Ureter (tissue), 1 donor: ENCODE measurements at places on chromosomes 11 and 22. TPM values are rescaled to one million over a fixed set of nuclear protein-coding genes. Genes with fewer than 3 reads are reported as not detected.
A peak's percentile ranks its signal among the peaks of the same experiment; 100 is the strongest.

OR5T1 gene
- total RNA-seq = not detected

GRCh38 chr22:37260901-37261336, 16.9 kb upstream of the RAC2 start:
- DNase-seq = no peak

KDM4D gene
- total RNA-seq = 1.2 TPM

DNA sequence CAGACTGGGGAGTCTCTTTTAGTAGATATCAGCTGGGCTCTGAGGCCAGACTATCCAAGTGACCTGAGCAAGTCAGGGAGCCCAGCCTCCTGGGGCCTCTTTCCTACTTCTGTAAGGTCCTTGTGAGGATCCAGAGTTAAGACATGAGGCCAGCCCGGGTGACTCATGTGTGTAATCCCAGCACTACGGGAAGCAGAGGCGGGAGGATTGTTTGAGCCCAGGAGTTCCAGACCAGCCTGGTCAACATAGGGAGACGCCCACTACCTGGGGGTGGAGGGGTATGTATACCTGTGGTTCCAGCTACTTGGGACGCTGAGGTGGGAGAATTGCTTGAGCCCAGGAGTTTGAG, 36.9 kb upstream of the POLA2 start:
- DNase-seq = peak; percentile 70

GRCh38 chr11:2565447-2566222, 120.8 kb downstream of the KCNQ1 start:
- no peak for DNase-seq

- no peak for DNase-seq
Observed at GRCh38 chr11:122104341-122104740, 11.7 kb downstream of the BLID start.

GRCh38 chr11:59172345-59173079, 580 bp downstream of the DTX4 start:
- peak; percentile 72 for DNase-seq

- DNase-seq = no peak
Observed at GRCh38 chr11:66133216-66133775, 63.2 kb downstream of the PACS1 start.

DNA sequence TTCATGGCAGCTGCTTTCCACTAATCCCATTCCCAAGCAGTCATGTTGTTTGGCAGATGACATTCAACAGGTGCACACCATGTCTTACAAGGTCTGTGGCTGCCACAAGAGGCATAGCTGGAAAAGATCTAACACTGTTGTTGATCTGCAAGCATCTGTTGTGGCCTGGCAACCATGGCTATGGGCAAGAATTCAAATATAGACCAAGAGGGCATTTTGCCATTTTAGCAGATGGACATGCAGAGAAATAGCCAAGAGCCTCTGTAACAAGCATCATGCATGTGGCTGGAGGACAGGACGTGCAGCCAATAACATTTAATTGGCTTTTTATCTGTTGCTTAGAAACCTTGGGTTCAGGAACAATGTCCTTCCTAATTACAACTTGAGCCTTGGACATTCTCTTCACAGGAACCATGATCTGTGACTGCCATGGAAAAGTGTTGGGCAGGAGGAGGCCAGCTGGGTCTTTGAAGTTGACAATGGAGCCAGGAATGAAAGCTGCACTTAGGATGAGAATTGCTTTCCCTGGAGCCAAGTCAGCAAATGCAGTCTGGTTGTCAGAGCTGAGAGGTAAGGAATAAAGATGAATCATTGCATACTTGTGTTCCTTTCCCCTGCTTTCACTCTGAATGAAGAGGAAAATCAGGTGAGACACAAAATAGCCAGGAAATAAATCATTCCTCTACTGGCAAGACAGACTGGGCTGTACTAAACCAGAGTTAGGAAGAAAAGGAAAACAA, 113.6 kb upstream of the ANO5 start:
- DNase-seq = no peak

DNA sequence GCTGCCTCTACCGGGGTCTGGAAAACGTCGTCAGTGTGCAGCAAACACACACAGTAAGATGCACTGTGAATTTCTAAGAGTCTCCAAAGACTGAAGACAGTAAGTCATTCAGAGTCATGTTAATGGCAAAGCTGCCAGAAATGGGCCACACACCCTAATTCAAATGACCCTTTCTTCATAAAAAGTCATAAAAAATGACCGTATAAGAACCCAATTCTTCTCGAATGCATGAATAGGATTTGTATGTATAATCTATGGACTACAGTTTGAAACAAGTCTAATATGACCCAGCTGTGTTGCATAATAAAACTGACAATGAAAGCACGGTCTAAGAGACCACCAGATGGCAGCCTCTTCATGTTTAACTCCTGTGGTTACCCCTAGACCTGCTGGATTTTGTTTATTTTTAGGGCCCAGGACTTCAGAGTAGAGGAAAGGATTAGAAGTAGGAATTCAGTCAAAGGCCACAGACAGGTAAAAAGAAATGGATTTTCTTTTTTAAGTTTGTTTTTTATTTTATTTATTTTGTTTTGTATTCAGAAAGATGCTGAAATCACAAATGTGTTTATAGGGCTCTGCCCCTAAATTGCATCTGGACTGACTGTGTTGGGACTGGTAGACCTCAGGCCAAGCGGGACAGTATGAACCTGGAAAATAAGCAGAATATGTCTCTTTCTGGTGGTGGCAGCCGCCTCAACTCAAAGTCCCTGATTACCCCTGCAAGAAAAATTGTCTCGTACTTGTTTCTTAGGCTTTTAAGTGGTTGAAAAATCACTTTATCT, 32.1 kb upstream of the SLC5A12 start:
- peak; percentile 44 for DNase-seq

- DNase-seq = no peak
Observed at GRCh38 chr11:3802011-3802790, 4.8 kb upstream of the NUP98 start.

RFPL2 gene
- total RNA-seq = not detected

DNA sequence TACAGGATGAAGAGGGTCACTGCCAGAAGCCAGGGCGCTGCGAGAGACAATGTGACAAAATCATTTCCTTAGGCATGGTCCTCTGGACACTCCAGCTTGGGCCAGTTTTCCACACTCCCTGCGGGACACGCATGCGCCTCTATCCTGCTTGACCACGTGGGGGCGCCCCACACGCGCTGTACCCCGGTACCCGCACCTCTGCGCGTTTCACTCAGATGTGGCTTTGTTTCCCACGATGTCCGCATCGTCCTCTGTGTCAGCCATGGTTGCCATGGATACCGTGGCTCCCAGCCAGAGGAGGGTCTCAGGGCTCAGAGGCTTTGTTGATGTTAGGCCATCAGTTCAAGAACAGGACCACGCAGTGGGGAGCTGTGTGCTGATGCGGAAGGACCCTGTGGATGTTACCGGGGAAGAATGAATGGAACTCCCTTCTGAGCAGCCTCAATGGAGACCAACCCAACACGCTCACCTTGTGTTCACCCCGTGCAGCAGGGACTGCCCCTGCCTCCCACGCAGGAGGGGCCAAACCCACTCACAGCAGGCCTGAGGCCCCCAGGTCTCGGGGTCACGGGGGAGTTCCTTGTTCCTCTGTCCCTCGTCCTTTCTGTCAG, 101.1 kb upstream of the SLC22A12 start:
- peak; percentile 53 for DNase-seq

- no peak for DNase-seq
Observed at GRCh38 chr22:44963832-44964721, 45.7 kb downstream of the PHF21B start.

PANX3 gene
- total RNA-seq = not detected

DNA sequence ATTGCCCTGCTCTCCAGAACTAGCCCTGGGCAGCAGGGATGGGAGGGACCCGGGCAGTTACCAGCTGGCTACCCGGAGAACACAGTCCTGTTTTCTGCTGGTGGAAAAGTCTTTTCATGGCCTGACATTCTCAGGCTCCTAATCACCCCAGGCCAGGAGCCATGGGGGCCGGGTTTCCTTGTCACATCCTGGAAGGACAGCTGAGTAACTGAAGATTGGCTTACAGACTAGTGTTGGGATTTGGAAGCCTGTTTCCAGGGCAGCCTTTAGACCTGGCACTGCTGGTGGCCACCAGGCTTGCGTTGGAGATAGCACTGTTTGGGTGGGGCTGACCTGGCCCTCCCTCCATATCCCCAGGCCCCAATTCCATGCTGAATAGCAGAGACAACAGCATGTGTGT, 349.0 kb downstream of the CTTN start:
- DNase-seq = no peak

- DNase-seq = peak; percentile 65
Observed at GRCh38 chr11:123560006-123560405, 94.4 kb downstream of the SCN3B start.

DNA sequence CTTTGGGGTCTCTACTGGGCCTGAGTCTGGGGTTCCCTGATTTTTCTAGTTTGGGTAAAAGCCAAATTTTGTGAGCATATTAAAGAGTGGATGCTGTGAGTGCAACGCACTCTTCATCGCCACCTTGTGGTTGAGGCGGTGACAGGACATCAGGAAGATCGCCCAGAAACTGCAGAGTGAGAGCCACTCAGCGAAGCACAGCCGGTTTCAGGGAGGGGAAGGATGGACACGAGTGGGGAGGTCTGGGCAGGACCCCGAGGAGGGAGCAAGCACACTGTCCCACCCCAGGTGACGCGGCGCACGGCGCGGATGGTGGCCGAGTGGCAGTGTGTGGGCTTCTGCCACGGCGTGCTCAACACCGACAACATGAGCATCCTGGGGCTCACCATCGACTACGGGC, 9.1 kb downstream of the SELENOO start:
- peak; percentile 55 for DNase-seq

- no peak for DNase-seq
Observed at GRCh38 chr11:79237703-79238102, 203.1 kb downstream of the TENM4 start.

DNA sequence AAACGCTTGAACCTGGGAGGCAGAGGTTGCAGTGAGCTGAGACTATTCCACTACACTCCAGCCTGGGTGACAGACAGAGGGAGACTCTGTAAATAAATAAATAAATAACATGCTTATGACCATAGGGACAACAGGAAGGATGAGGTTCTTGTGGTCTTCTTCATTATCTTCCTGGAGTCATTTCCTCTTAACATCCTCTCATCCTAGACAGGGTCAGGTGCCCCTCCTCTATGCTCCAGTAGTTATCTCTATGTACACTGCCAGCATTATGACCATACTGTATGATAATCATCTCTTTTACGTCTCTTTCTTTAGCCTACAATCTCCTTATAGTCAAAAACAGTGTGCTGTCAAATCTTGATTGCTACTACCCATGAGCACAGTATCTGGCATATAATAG, 17.7 kb downstream of the RAB30 start:
- no peak for DNase-seq

- DNase-seq = peak; percentile 80
Observed at GRCh38 chr11:2481253-2481652, 36.4 kb downstream of the KCNQ1 start.

HBB gene
- 144 TPM for total RNA-seq

- no peak for DNase-seq
Observed at GRCh38 chr11:17811352-17811751, 76.8 kb downstream of the KCNC1 start.

DNA sequence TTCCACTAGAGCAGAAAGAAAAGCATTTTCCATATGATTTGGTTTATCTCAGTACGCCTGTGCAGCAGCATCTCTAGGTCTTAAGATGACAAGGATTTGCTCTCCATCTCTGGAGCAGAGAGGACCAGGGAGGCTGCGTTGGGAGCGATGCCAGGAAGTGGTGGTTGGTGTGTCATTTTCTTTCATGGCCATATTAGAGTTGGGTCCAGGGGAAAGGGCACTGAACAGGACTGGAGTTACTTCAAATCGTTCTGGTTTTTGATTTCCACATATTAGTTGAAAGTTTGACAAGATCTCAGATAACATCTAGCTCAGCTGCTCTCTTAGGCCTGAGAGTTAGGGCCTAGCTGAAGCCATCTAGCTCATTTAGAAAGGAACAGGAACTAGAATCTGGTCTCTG, 157.7 kb downstream of the ADAMTS15 start:
- DNase-seq = no peak

DNA sequence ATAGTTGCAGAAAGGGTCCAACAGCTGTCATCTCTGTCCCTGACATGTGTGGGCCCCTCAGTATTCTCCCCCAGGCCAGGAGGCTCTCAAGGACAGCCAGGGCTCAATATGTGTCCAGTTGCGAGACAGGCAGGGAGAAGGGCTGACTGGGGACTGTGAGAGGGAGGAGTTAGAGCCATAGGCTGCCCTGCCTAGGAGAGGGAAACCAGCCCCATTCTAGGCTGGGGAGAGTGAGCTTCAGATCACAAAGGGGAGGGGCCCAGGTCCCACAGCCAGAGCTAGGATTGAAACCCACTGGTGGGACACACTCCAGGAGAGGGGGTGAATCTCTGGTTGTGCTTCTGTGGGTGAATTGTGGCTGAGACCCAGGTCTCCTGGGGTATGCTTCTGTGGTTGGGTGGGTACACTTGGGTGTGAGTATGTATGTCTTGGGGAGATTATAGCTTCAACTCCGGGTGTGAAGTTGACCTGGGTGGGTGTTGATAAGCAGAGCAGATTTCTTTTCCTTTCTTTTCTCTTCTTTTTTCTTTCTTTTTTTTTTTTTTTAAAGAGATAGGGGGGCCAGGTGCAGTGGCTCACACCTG, 2.1 kb upstream of the CARNS1 start:
- DNase-seq = no peak

LARGE1 gene
- 81.6 TPM for total RNA-seq

DNA sequence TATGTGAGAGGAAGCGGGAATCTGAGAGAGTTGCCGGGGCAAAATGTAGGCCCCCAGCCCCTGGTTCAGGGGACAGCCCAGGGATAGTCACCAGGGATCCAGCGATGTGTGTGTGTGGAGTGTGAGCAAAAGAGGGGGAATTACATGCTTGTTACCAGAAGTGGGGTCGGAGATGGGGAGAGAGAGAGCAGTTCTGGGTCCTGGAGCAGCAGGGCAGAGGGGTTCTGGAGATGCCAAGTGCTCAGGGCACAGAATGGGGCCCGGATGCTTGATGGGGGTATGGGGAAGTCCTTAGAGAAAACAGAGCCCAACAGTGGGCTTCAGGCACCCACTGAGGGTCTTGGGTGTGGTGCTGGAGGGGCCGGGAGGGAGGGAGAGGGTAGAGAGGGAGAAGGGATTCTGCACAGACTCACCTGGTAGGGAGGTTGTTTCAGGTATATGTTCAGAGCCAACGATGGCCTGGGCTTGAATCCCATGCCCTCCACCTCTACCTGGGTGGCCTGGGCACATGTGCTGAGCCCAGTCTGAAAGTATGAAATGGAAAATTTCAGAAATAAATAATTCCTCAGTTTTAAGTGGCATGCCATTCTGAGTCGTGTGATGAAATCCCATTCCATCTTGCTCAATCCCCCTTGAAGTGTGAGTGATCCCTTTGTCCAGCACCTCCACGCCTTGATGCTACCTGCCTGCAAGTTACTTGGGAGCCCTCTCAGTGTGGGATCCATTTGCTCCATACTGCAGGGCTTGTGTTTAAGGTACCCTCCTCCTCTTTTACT, 12.4 kb downstream of the SMIM38 start:
- DNase-seq = no peak

DNA sequence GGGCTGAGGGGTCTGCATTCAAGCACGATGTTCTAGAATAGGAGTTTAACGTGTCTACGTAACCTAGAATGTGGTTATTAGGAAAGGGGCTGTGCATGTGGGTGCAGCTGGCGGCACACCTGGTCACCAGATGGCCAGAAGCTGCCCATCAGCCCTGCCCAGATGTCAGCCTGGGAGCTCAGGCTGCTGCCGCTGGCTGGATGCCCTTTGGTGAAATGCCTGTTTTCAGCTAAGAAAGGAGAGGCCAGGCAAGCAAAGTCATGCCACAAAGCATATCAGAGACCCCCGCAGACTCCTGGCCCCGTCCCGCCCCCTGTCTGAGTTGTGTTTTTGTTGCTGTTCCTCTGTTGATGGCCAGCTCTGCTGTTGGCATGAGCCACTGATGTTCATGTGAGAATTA, 11.3 kb upstream of the ADORA2A start:
- no peak for DNase-seq

KCNK4 gene
- not detected for total RNA-seq
